ENCODE measurements at places on chromosomes 11 and 22.

DNA sequence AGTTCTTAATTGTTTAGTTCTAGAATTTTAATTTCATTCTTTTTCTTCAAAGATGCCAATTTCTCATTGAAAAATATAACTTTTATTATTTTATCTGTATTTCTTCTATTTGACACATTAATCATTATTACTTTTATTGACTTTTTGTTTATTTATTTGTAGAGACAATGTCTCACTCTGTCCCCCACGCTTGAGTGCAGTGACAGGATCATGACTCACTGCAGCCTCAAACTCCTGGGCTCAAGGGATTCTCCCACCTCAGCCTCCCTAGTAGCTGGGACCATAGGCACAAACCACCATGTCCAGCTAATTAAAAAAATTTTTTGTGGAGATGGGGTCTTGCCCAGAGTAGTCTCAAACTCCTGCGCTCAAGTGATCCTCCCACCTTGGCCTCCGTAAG lies 30.3 kb upstream of the FBLN1 start:
- no peak for DNase-seq

- no peak for DNase-seq
Observed at GRCh38 chr22:21941921-21942320, 10.7 kb downstream of the PPM1F start.

DNA sequence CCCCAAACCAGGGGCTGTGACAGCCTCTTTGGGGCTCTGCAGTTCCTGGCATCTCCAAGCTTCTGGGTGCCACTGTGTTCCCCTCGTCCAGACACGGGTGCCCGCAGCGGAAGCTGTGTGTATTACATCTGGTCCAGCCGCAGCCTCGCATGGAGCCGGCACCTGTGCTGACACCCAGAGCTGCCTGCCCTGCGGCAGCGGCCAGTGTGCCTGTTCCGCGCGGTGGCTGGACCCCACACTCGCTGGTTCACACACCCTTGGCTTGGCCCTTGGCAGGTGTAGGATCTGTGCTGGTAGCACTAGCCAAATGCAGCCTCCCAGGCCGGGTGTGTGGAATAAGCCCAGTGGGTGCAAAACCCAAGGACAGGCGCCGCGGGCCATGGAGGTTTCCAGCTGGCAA lies 24.5 kb upstream of the RNASEH2C start:
- no peak for DNase-seq

DNA sequence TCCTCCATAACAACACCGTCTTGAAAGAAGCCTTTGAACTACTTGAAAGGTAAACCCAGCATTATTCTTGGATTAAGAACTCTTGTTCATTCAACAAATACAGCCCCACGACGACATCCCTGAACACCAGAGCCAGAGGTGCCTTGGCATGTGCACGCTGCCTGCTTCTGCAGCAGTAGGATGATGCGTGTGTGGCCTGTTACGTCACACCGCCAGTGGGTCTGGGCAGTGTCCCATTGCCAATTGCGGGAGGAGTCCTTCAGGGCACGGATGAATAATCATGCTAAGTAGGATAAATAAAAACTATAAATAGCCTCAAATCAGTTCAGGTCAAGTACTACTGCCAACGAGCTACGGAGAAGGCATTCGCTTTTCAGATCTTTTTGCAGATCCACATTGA lies 380.5 kb downstream of the SHANK2 start:
- no peak for DNase-seq

DNA sequence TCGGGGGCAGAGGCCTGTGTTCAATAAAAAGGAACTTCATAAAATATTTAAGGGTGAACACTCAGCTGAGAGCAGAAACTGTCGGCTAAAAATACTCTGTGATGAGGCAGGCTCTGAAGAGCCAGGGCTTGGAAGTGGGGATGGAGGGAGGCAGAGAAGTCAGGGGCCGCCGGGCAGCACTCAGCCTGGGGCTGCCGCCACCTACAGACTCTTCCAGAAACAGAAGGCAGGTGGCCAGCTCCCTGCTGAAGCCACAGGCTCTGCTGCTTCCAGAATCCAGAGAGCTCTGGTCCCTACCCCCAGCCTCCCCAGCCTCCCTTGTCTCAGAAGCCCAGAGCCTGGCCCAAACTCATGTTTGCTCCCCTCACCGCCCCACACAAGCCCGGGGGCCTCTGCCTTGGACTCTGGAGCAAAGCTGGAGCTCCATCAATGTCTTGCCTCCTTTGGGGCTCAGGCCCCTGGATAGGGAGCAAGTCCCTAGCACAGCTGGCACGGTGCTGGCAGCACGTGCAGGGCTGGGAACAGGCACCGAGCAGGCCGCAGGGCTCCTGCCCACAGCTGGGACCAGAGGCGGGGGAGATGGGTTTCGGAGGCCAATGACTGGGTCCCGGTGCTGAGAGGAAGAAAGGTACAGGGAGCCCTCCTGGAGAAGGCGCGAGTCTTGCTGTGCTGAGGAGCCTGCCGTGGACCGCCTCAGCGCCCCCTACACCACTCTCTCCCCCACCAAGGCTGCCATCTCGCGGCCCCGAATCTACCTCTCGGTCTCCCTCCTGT lies 8.2 kb downstream of the LRFN4 start:
- DNase-seq = no peak

GRCh38 chr22:26289611-26290101 lies 120.4 kb downstream of the SEZ6L start:
- DNase-seq = peak; percentile 96

- DNase-seq = no peak
Observed at GRCh38 chr22:33920197-33920540, at the start of gene LARGE1. Gene LARGE1 (minus strand): TSS chr22:33920476.

GRCh38 chr11:78438298-78438975 lies 20.8 kb upstream of the GAB2 start:
- DNase-seq = peak; percentile 82

GRCh38 chr11:130161441-130162145 lies 2.0 kb downstream of the ST14 start:
- DNase-seq = no peak

GRCh38 chr11:13434247-13435205 lies 28.5 kb downstream of the BTBD10 start:
- DNase-seq = no peak

- peak; percentile 67 for DNase-seq
Observed at GRCh38 chr11:117822074-117823033, 2.2 kb downstream of the FXYD2 start.

GRCh38 chr11:48052183-48053044 lies 72.1 kb downstream of the PTPRJ start:
- peak; percentile 70 for DNase-seq

DNA sequence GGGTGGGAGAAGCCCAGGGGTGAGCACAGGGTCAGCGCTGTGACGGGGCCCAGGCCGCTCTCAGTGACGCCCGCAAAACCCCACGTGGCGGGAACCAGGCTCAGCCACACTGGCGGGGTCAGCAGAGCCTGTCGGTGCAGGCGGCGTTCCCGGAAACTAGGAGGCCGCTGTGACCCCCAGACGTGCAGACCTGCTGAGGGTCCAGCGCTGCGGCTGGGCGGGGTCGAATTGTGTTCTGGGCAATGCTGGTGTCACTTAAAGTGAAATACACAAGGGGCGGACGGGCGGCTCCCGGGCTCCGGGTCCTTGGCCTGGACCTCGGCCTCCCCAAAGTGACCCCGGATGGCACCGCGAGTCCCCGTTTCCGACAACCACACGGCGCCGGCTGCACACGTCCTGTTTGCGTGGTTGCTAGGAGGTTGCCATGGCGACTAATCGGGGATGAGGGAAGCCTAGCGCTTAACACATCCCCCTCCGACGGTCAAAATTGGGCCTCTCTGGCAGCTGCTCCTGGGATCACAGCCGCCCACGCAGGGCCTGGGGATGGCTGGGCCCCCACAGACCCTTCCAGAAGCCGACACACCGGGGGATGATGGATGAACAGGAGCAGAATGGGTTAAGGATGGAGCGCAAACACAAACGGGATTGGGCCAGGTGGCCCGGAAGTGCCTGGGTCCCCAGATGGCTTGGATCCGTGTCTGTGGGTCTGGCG lies 81.7 kb upstream of the PRR5 start:
- no peak for DNase-seq

DNA sequence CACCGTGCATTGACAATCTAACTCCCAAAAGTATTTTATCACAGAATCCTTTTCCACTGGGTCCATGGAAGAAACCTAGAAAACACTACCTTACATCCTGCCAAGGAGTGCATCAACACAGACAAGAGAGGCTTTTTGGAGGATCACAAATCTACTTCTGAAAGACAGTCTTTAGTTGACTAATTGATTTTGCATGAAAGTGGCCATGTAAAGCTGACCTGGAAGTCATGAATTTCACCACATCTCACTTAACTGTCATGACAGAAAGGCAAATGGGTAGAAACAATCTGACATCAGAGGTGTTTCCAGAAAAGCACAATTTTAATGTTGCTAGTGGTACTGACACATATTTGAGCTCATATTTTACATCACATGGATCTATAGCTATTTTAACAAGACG lies 101.6 kb downstream of the FAM76B start:
- DNase-seq = no peak

- DNase-seq = no peak
Observed at GRCh38 chr22:39634530-39635405, 64.2 kb downstream of the CACNA1I start.

DNA sequence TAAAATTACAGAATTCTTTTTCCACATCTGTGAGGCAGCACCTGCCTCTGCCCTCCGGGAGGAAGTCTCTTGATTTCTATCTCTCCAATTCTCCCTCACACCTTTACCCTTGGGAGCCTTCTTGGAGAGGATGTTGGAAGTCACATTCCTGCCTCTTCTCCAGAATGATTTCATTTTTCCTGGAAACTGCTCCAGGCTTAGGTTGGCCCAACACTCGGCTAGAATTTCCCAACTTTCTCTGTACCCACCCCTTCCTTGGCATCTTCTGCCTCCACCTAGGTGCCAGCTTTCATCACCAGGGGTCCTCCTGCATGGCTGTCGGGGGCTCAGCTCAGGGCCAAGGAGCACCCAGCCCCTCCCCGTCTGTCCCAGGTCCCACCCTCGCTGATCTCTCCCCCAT lies 43.2 kb downstream of the SLCO2B1 start:
- DNase-seq = no peak

DNA sequence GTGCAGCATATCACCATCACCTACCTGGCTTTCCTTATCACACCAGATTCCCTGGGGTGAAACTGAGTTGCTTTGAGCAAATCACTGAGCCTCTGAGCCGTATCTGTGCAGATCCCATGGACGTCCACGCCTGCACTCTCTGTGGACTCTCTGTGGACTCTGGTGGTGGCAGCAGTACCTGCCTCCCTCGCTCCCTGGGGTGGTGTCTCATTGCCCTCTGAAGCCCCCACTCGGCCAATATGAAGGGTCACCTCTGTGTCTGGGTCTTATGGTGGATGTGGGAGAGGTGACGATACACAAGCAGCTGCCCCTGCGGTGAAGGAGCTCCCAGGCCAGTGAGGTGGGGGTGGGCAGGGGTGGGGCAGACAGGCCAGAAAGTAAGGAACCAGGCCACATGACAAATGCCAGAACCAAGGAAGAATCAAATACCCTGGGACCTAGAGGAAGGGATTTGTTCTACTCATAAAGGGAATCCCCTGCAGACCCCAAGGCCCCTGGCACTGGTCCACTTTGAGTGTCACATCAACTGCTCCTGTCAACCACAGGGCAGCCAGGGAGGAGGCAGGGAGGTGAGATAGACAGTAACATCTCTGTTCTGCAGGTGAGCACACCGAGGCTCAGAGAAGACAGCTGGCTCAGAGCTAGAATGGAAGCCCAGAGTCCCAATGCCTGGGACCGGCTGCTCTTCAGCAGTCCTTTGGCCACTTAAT lies 9.2 kb upstream of the CHST1 start:
- DNase-seq = no peak

GRCh38 chr11:103737037-103737622 lies 299.3 kb upstream of the DDI1 start:
- no peak for DNase-seq

DNA sequence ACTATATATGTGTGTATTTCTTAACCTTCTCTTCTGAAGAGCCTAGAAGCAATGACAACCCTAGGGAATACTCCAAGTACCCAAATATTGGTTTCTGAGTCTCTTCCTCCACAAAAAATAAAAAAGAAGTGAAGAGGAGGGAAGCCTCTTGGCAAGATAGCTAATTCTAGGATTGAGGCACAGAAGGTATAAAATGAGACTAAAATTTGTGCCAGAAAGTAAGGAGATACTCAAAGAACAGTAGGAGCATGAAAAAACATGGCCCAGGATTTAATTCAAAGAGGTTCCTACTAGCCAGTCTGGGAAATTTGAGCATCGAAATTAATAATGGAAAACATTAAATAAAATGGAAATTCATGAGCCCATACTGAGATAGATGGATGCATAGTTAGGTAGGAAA lies 112.1 kb downstream of the PAX6 start:
- no peak for DNase-seq

DNA sequence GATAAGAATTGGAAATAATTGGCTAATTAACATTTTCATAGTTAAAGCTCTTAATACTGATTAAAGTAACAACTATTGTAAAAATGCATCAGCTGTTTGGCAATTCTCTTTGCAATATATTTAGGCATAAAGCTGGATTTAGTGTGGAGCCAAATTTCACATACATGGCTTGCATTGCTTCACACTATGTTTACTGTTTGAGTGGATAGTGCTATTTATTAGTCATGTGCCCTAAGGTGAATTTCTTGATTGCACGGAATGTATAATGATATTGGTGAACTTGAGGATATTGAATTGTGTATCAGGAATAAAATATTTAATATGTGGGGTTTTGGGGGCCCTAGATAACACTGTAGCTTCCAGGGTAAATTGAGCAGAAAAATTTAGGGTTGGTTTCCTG lies 100.9 kb downstream of the AASDHPPT start:
- DNase-seq = no peak

DNA sequence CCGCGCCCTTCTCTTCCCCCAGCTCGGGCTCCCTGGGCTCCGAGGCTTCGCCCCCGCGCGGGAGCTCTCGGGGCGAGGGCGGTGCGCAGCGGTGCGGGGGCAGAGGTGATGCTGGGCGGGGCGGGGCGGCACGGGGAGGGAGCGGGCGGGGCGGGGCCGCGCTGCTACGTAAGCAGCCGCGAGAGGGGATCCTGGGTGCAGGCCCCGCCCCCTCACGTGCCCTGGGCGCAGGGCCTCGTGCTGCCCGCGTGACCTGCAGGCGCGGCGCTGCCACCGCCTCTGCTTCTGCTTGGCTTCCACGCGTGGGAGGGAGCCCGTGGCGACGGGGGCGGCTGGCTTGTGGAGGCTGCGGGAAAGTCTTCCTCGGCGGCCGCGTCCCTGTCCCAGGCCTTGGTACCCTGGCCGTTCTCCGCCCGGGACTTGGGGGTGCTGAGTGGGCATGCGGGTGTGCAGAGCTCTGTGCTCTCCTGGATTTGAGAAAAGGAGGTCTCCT lies 132.6 kb upstream of the HSD17B12 start:
- DNase-seq = no peak

GRCh38 chr11:101582236-101582988 lies 1.4 kb downstream of the TRPC6 start:
- DNase-seq = no peak

- DNase-seq = no peak
Observed at GRCh38 chr11:23078289-23078971, 218.2 kb upstream of the CCDC179 start.

- peak; percentile 61 for DNase-seq
Observed at GRCh38 chr22:37661160-37661924, 2.8 kb downstream of the PDXP start.

GRCh38 chr11:59992425-59992824 lies 24.6 kb upstream of the OOSP4B start:
- DNase-seq = no peak

- peak; percentile 98 for DNase-seq
Observed at GRCh38 chr11:76235233-76236091, 29.2 kb upstream of the WNT11 start.

GRCh38 chr11:47328449-47329390 lies 23.8 kb downstream of the MYBPC3 start:
- peak; percentile 51 for DNase-seq

GRCh38 chr11:96314326-96315020 lies 28.5 kb downstream of the MAML2 start:
- no peak for DNase-seq

- no peak for DNase-seq
Observed at GRCh38 chr22:43015677-43016042, 711 bp upstream of the PACSIN2 start.
